ENCODE measurements at places on chromosomes 3 and 15.

GRCh38 chr3:45560281-45560971, 34.1 kb upstream of the LIMD1 start:
- DNase-seq, result no peak

GRCh38 chr15:100279446-100279845, 62.3 kb downstream of the ADAMTS17 start:
- no peak for DNase-seq

DNA sequence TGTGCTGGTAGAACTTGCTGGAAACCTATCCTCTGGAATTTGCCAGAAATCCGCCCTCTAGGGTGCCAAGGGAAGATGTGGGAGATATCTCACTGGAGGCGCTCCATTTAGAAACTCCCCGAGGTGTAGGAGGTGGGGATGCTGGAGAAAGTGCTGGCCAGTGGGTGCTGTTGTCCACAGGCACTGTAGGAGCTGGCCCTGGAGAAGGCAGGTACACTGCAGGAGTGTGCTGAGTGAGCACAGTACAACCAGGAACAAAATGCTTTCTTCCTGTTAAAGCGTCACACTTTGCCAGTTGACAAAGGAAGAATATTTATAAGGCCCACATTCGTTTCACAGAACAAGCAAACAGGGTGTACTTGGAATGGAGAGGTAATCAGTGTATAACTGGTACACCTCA, 119.9 kb downstream of the CACNA1D start:
- no peak for DNase-seq

- DNase-seq, result no peak
These were observed 117.4 kb downstream of the TIGIT start for GRCh38 chr3:114411190-114411668.

DNA sequence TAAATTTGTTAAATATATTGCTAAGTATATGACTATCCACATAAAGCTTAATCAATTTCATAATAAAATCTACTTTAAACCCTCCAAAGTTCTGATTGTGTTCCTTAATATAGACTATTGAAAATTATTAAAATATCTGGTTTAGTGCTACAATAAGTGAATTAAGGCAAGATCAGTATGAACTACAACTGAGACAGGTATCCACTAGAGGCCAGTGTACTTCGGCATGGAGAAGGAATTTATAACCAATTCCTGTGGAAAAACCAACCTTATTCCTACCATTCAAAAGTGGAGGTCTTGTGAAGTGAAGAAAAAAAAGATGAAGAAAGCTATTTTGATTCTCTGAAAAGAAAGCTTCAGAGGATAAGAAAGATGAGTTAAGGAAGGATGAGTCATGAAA, 237.7 kb downstream of the SUCLG2 start:
- no peak for DNase-seq

GRCh38 chr3:36852071-36852470, 87.7 kb upstream of the DCLK3 start:
- DNase-seq, result no peak

DNA sequence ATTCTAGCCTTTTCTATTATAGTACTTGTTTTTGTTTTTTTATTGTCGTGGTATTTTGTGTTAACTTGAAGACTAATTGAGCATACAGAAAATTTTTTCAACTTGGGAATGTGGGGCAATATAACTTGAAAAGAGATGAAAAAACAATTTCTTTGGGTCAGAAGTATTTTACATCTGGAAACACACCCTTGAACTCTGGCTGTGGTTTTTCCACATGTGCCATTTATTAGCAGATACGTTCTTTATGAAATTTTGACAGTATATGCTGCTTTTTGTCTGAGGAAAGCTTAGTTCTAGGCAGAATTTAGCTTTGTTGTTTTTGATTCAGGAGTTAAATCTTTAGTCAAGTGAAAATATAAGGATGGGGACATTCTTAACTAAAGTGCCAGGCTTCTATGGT, 44.7 kb downstream of the TCF12 start:
- DNase-seq, result no peak

DNA sequence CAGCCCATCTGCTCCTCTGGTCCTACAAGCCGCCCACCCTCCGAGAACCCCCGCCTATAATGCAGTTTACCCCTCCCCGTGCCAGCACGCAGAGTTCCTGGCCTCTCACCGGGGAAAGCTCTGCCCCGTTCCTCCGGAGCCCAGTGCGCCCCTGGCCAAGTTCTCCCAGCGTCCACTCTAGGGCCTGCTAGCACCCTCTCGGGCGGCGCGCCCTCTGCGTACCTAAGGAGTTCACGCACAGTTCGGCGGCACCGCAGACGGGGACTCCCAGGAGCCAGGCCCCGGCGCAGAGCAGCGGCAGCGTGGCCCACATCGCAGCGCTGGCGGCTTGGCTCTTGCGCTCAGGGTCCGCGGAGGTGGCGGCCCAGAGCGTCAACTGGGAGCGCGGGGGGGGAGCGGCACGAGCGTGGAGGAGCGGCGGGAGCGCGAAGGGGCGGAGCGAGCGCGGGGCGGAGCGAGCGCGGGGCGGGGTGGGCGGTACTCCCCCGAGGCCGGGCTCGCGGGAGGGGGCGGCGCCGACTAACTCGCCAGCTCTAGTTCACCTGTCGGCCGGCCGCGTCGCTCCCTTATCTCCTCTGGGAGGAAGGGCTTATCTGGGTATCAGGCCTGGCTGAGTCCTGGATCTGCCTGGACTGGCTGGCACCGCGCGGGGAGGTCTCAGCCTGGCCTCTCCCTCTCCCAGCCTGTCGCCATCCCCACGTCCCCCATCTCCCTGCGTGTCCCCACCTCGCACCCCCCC, at the start of gene CTSH:
Gene CTSH (minus strand): TSS at position 378 of the 739 bp plus-strand sequence. CDS start 65 bp downstream, at position 313.
- DNase-seq, result peak; percentile 54

DNA sequence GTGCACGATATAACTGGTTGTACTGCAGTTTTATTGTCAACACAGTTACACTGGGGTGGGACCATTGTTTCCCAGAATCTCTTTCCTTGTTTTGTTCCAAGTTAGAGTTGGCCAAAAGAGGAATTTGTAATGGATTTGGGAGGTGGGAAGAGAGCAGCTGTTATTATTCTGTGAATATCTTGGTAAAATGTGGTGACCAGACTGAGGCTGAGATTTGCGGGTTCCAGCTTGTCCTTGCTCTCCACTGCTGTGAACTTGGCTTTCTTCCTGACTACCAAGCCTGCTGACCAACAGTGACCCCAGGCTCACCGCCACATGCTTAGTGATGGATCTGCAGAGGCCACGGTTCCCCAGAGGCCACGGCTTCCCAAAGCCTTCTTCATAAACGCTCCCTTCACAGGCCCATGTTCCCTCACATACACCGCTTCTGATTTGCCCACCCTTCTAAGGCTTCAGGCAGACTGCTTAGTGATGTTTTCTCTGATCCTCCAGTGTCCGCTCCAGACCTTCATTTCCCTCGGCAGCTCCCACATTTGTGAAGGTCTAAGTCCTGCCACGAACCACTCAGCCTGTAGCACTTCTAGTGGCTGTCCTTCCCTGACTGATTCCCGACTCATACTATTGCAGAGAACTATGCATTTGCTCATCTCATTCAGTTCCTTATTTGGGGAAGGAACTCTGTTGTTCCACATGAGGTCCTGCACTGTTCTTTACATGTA, 525.5 kb upstream of the RGMA start:
- DNase-seq, result no peak

DNA sequence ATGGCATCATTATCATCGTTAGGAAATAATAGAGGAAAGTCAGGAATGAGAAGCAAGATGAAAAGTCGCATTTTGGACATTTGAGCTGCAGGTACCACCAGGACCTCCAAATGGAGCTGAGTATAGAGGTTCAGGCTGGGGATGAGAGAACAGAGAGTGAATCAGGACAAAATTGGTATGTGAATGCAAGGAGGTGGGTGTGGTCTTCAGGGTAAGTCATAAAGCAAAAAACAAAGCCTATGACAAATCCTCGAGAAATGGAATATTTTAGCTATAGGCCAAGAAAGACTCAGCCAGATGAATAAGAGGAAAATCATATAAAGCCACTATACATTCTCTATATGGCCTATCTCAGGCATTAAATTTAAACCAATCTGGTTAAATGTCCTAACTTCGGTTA, 841.3 kb downstream of the ROBO1 start:
- DNase-seq, result no peak

GRCh38 chr3:4052706-4053105, 250.5 kb upstream of the SETMAR start:
- DNase-seq, result no peak

GRCh38 chr15:56228352-56228751, 15.3 kb downstream of the RFX7 start:
- no peak for DNase-seq

DNA sequence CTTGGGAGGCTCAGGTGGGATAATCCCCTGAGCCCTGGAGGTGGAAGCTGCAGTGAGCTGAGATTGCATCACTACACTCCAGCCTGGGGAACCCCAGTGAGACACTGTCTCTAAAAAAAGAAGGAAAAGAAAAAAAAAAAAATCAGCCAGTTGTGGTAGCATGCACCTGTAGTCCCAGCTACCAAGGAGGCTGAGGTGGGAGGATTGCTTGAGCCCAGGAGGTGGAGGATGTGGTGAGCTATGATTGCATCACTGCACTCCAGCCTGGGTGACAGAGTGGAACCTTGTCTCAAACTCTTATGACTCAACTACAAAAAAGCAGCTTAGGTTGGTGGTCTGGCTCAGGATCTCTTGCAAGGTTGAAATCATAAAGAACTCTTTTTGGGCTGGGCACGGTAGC, 19.3 kb upstream of the GPX1 start:
- DNase-seq, result peak; percentile 49

DNA sequence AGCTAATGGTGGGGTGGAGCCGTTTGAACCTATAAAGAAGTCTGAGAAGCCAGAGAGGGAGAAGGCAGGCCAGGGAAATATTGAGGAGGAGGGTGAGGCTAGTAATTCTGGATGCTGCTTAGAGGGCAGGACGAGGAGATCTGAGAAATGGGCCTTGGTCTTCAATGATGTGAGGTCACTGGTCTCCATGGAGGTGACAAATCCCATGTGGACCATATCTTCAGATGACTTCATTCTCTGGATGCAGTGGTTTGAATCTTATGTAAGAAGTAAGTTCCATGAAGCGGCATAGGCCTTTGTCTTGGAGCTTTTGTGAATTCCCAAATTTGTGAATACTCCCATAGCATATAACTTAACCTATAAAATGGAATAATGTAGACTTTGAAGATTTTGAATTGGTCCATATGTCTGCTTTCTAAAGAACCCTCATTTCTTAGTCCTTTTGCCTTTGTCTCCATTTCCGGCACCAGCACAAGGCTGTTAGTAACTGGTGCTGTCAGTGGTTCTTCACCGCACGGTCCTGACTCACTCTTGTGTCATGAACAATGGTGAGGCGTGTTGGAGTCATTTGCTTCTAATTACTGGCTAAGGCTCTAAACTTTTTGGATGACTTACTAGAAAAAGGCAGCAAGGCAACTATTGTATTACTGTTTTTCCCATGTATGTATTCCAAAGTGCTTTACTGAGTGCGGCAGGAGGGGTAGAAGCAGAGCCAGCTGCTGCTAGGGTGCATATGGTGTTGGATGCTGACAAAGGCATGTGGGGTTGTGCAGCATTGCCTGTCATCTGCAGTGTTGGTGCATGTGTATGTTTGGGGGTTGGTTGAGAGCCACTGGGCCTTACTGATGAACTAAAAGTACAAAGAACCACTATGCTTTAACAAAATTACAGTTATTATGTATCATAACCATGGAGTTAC, 279.3 kb upstream of the C2CD4B start:
- DNase-seq, result no peak

- DNase-seq, result no peak
These were observed 44.4 kb upstream of the GALNT15 start for GRCh38 chr3:16130066-16130465.

DNA sequence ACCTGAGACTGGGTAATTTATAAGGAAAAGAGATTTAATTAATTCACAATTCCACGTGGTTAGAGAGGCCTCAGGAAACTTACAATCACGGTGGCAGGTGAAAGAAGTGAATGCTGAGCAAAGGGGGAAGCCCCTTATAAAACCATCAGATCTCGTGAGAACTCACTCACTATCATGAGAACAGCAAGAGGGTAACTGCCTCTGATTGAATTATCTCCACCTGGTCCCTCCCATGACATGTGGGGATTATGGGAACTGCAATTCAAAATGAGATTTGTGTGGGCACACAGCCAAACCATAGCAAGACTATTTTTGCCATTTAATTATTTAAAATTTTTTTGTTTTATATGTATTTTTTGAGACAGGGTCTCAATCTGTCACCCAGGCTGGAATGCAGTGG, 27.0 kb upstream of the KCTD6 start:
- DNase-seq, result no peak

GRCh38 chr15:57554812-57555179, 36.9 kb upstream of the MYZAP start:
- no peak for DNase-seq

- no peak for DNase-seq
These were observed 98.5 kb upstream of the MEF2A start for GRCh38 chr15:99467338-99467720.

- DNase-seq, result no peak
These were observed 38.5 kb downstream of the SYN2 start for GRCh38 chr3:12042638-12043037.

DNA sequence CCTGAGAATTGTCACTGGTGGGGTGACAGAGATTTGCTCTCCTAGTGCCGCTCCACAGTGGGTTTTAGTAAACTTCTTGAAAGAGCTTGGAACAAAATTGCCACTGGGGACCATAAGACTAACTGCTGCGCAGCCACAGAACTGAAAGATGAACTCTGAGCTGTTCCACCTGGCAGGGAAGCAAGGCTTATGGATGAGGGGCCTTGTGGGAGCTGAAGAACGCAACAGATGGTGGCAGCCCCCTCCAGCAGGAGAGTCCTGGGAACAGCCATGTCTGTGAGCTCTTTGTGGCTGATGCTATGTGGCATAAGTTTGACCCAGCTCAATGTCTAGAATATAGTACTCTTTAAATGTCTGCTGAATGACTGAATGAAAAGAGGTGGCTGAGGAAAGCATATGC, 66.8 kb upstream of the C2CD4B start:
- DNase-seq, result no peak

DNA sequence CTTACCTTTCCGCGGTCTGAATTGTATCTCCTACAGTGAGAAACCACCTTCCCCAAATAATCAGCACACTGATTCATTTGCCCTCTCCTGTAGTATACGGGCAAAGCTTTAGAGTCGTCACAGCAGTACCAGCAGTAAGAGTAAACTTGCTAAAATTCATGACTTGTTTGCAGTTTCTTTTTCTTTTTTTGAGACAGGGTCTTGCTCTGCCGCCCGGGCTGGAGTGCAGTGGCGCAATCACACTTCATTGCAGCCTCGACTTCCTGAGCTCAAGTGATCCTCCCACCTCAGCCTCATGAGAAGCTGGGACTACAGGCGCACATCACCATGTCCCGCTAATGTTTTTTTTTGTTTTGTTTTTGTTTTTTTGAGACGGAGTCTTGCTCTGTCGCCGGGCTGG, 11.9 kb downstream of the SCAMP5 start:
- DNase-seq, result no peak

GRCh38 chr3:144053121-144053520, 81.5 kb downstream of the DIPK2A start:
- no peak for DNase-seq

- DNase-seq, result no peak
These were observed 48.1 kb downstream of the MYO5C start for GRCh38 chr15:52247461-52247860.

DNA sequence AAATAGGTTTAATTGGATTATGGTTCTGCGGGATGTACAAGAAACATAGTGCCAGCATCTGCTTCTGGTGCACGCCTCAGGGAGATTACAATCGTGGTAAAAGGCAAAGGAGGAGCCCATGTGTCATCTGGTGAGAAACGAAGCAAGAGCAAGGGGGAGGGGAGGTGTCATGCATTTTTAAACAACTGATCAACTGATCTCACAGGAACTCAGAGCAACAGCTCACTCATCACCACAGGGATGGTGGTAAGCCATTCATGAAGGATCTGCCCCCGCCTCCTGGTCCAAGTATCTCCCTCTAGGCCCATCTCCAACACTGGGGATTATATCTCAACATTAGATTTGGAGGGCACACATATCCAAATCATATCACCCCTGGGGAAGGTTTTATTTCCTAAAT, 42.1 kb upstream of the FGF7 start:
- DNase-seq, result no peak
